GM13976 (cell line): ENCODE measurements at places on chromosomes 3 and 15.

DNA sequence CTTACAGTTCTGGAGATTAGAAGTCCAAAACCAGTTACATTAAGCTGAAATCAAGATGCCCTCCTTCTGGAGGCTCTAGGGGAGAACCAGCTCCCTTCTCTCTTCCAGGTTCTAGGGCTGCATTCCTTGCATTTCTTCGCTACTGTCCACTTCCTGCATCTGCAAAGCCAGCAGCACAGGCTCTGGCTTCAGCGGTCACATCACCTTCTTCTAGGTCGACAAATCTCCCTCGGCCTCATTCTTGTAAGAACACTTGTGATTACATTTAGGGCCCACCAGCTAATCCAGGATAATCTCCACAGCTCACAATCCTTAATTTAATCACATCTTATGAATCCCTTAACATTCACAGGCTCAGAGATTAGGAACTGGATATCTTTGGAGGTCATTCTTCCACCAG is 73.8 kb downstream of the MINAR1 start:
- DNase-seq = no peak

DNA sequence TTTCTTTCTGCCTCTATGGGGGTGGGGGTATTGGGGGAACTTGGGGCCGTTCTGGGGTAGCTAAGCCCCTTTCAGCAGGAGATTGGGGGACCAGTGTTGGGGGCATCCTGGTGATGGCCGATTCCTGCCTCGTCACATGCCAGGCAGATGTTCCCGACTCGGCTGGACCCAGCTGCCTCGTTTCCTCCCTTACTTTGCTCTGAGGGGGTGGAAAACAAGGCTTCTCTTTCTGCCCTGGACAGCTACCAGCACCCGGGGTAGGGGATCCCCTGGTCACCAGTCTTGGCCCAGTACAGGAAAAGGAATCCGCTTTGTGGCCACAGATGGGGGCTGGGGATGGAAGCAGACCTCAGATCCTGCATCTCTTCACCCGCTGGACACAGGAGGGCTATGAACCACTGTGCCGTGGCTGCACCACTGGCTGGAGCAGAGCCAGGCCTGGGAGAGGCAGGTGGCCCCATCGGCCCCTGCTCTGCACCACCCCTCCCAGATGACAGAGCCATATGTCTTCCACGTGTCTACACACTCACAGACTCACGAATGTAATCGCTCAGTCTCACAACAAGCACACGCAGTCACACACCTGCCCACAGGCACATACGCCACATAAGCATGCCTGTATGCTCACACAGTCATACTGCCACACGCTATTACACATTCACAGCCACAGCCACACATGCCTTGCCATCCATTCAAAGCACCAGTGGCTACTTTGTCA is 12.4 kb downstream of the SNX33 start:
- DNase-seq = no peak

DNA sequence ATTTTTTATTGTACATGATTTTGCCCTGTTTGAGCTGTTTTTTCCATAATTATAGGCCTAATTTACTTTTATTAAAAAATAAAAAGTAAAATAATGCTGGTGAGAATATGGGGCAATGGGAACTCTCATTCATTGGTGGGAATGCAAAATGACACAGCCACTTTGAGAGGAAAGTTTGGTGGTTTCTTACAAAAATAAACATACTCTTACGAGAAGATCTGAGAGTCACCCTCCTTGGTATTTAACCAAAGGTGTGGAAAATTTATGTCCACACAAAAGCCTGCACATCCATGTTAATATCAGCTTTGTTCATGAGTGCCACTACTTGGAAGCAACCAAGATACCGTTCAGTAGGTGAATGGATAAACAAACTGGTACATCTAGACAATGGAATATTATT is 9.8 kb downstream of the MUC13 start:
- DNase-seq = no peak

GRCh38 chr3:99586701-99587100 is 51.7 kb upstream of the COL8A1 start:
- no peak for DNase-seq
